ENCODE measurements at places on chromosomes 6 and 20. TPM values are rescaled to one million over a fixed set of nuclear protein-coding genes. Genes with fewer than 3 reads are reported as not detected.

DNA sequence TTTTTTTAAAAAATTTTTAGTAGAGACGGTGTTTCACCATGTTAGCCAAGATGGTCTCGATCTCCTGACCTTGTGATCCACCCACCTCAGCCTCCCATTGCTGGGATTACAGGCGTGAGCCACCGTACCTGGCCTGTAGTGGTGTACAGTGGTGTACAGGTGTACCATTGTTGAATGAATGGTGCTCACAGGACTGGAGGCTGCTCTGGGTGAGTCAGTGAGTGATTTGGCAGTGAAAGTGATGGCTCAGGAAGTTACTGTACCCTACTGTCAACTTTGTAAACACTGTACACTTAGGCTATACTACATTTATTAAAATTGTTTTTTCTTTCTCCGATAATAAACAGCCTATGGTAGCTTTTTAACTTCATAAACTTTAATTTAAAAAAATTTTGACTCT lies 122.8 kb upstream of the EEF1E1 start:
- H3K4me1 ChIP-seq, result peaks cover 1% of the 10 kb centered on the region
- H3K36me3 ChIP-seq, result no peaks in the 10 kb centered on the region
- no peak for DNase-seq
- no peak overlapping the region for H3K4me3 ChIP-seq

- H3K27me3 ChIP-seq, result peaks cover 6% of the 10 kb centered on the region
- no peaks in the 10 kb centered on the region for H3K36me3 ChIP-seq
- H3K4me3 ChIP-seq, result no peak overlapping the region
- H3K27ac ChIP-seq, result no peak overlapping the region
These were observed 71.6 kb downstream of the GPX5 start for GRCh38 chr6:28597217-28597835.

- no peaks in the 10 kb centered on the region for H3K27me3 ChIP-seq
- H3K27ac ChIP-seq, result no peak overlapping the region
- H3K4me3 ChIP-seq, result no peak overlapping the region
- DNase-seq, result no peak
- H3K4me1 ChIP-seq, result no peaks in the 10 kb centered on the region
These were observed 308.6 kb downstream of the TAF4 start for GRCh38 chr20:61756966-61757677.

GRCh38 chr20:11917663-11918062 lies at the start of gene BTBD3:
BTBD3 (plus strand) TSS chr20:11917893; CDS start chr20:11918276, 383 bp downstream.
- no peaks in the 10 kb centered on the region for H3K27me3 ChIP-seq
- peak within 1 kb of the TSS; percentile 39 for H3K4me3 ChIP-seq
- H3K36me3 ChIP-seq, result no peaks in the 10 kb centered on the region
- peak; percentile 62 for DNase-seq

DNA sequence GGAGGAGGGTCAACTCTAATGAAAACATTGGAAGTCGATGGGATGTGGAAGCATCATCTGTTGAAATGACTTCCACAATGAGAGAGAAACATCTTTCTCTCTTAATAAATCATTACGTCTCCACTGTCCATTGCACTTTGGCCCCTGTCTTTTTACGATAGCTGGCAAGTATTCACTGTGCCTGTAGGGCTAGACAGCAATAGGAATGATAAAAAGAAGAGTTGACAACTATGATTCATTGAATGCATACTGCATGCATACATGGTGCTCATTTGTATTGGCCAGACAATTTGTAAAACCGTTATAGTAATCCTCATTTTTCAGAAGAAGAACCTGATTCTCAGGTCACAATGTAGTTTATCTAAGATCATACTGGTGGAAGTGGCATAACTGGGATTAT lies 220.3 kb downstream of the KCNQ5 start:
- no peaks in the 10 kb centered on the region for H3K27me3 ChIP-seq
- no peaks in the 10 kb centered on the region for H3K4me1 ChIP-seq
- H3K27ac ChIP-seq, result no peak overlapping the region
- no peak overlapping the region for H3K4me3 ChIP-seq
- H3K36me3 ChIP-seq, result no peaks in the 10 kb centered on the region

GRCh38 chr20:63978319-63979228 lies 868 bp downstream of the SAMD10 start:
- peak overlapping the region; percentile 69 for H3K27ac ChIP-seq
- peak; percentile 70 for DNase-seq
- peak overlapping the region; percentile 34 for H3K4me3 ChIP-seq
- H3K36me3 ChIP-seq, result peaks cover 3% of the 10 kb centered on the region

The TMEM217 gene
- 0.40 TPM for total RNA-seq

The MED23 gene
- total RNA-seq, result 22.0 TPM

All from lung (tissue), 17 donors.